ENCODE measurements at places on chromosomes 16 and 17.

- DNase-seq: no peak
Measured at GRCh38 chr17:53406907-53407306, 415.8 kb upstream of the KIF2B start.

DNA sequence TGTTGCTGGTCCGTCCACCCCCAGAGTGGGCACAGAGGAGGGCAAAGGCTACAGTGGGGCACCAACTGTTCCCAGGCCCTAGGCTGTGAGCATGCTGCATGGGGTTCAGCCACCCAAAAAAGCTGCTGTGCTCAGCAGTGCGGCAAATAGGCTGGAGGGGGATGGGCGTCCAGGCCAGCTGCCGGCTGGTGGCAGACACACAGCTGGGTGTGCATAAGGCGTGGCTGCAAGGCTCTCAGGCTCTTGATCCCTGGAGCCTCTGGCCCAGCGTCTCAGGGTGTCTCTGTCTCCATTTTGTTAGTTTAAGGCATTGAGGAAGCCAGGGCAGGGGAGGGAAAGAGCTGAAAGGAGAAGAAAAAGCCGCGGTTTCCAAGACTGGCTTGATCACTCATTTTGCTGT is 8.8 kb downstream of the RPL19 start:
- DNase-seq: no peak

DNA sequence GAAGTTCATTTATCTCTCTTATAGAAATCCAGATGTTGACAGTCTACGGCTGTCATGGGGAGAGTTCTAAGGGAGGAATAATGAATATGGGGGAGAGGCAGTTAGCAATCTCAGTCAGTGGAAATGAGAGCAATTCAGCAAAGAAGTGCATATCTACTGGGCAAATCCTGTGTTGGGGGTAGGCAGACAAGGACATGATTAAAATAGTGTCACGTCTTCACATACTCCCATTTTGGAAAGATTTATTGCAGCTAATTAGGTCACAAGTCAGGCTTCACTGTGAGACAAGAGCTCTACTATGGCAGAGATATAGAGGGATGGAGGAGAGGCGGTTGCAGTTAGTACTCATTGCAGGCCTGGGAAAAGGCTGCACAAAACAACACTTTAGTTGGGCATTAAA is 29.8 kb downstream of the LRRC36 start:
- no peak for DNase-seq

DNA sequence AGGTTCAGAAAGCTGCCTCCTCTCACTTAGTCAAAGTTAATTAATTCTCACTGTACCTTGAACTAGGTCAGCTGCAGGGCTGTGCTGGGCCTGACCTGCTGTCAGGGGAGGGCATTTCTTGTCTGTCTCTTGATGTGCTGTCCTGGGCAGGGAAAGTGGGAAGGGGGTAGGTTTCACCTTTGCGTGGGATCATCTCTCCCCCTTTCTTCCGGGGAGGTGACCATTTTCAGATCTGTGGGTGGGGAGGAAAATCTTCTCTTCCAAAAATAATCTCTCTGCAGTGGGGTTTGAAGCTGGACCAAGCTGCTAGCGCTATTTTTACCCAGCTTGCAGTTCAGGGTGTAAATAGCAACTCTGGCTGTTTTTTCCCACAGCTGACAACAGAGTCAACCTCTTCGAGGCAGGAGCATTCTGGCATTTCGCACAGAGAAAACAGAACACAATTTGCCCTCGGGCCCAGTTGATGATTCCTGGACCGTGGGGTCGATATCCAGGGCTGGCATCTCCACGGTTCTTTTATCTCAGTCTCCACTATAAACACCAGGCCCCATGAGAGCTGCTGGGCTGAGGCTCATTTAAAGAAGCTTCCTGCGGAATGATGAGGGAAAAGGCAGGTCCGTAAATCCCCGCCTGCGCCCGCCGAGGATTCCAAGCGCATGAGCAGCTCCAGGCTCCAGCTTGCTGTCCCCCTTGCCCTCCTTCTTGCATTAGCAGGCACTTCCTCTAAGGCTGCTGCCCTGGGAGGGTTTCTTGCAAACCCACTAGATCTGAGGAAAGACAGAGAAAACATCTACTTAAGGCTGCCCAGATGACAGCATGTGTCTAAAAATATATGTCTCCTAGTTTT is 93.9 kb downstream of the YPEL2 start:
- no peak for DNase-seq

DNA sequence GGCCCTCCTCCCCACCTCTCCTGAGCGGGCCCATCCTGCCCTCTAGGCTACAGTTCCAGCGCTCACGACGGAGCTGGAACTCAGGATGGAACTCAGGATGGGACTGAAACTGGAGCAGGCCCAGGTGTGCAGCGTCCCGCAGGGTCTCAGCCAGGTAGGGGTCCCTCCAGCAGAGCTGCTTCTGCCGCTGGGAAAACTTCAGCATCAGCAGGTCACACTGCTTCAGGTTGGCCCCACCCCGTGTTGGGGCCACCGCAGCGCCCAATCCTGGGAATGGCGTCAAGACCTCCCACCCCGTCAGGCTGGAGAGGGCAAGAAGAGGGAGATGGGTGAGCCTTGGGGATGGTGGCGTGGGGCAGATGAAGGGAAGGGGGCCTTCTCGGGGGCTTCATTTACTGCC is 62.6 kb upstream of the TMEM97 start:
- no peak for DNase-seq

DNA sequence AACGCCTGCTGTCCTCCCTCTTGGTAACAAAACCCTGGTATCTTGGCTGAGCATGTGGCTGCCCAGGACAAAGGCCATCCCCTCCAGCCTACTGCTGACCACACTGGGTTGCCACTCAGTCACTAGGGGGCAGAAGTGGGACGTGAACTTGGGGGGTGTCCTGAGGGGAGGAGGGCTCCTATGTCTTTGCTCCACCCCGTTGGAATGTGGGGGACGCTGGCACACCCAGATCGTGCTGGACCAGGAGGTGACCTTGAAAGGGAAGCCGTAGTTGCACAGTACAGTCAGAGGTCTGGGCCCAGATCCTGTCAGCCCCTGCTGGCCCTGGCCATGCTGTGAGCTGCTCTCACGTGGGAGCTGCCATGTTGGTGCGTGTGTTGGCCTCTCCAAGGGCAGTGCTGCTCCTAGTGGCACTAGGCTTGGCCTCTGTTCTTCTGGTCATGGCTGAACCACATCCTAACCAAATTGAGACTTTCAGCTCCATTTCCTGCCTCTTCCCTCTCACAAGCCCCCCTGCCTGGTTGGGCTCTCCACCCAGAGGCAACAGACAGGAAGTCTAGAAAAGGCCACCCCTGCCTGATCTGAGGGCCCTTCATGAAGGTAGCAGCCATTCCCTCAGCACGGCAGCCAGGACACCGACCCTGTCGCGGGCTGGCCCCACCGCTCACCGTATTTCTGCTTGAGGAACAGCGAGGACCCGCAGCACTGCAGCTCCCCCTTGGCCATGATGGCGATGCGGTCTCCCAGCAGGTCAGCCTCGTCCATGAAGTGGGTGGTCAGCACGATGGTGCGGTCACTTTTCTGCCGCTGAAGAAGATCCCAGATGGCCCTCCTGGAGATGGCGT is 29.0 kb upstream of the RNPS1 start:
- no peak for DNase-seq

GRCh38 chr17:4788807-4789700 is at the start of gene GLTPD2:
TSS of gene GLTPD2 (plus strand) at chr17:4788964. CDS start at chr17:4789012, 48 bp downstream.
- no peak for DNase-seq
